CD4-positive, alpha-beta T cell treated with Interleukin-6 at 100 ng/mL for 8 hours (primary cell): ENCODE measurements at places on chromosomes 6 and 20.

GRCh38 chr6:55836481-55836880 is 38.9 kb downstream of the BMP5 start:
- DNase-seq = no peak

DNA sequence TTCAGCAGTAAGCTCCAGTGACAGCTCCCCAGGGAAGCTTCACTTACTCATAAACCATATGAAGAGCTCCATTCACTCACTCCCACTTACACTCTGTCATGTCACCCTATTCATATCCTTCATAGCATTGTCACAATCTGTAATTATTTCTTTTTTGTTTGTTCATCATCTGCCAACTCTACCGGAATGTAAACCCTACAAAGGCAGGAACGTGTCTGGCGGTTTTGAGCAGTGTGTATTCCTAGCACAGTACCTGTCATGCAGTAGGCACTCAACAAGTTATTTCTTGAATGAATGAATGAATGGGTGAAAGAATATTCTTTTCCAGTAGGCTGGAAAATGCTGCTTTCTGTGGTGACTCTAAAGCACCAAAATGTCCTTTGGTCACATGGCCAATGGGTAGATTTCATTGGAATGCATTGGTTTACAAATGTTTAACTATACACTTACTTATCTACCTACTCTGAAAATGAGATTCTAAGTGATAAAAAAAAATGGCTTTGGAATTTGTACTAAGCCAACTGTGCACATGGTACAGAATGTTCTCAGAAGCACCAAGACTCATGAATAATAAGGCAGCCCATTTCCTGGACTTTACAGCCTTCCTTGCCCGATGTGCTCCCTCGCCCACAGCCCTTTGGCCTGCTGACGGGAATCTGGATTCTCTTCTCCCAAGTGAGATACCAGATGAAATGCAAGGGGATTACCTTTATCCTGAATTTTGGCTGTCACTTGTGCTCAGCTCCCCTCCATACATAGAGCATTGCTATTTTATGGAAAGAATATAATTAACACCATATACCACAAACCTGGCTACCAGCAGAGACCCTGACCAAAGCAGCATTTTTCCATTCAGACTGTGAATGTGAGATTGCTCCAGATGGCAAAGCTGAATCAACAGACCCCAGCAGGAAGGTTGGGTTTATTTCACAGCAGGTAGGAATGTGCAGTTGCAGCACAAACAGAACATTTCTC is 273.3 kb downstream of the ALDH8A1 start:
- no peak for DNase-seq

DNA sequence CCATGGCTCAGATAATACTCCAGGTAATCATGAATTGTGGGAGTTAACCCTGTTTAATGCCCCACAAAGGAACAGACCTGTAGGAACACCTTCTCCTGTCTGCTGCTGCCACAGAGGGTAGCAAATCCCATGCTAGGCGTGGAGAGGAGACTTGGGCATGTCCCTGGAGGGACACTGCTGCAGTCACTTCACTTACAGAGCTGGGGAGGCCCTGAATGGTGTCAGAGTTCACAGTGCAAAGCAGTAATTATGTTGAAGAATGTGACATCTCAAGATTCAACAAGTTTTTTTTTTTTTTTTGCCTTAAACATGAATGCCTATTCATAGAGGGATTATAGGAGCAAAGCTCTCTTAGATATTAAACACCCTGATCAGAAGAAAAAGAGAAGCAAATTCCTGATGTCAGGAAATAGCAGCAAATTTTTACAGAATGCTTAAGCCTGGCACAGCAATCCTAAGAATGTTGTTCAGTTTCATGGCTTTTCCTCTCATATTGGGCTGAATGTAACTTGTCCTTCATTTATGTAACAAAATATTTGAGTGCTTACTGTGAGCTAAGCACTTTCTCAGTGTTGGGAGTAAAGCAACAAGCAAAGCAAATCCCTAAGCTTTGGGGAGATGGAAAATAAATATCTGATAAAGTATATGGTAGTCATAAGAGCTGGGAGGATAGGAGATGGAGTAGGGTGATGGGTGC is 45.0 kb downstream of the CARMIL1 start:
- no peak for DNase-seq

DNA sequence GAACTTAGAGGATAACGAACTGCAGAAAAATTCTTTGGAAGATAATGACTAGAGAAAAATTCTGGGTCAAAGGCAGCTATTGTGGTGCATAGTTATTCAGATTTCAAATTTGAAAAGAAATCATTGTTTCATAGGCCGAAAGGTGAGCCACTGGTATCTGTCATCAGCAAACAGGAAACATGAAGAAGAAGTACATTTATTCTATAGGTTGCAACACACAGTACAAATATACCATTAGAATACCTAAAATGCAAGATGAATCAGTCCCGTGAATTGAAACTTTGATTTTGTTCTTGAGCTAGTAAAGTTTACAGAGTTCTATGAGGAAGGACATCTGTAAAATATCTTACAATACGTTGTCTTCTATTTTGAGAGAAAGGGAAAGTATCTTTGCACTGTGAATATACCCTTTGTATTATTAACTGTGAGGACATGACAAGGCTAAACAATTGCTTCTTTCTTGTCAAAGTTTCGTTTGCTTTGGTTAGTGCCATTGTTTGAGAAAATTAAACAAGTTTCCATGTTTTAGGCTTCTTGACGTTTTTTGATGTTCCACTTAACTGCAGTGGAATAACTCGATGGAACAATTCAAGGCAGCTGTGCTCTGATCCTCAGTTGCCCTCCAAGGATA is 84.7 kb downstream of the HDGFL1 start:
- no peak for DNase-seq

DNA sequence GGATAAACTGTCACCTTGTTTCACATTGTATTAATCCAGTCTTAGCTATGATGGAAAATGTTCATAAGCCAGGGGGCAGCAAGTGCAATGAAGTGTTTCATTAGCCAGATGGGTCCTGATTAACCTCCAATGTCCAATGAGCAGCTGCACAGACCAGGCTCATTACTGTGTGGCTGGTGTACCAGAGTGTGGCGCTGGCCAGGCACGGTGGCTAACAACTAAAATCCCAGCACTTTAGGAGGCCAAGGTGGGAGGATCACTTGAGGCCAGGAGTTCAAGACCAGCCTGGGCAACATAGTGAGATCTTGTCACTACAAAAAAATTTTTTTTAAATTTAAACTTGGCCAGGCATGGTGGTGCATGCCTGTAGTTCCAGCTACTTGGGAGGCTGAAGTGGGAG is 201.7 kb upstream of the FOXQ1 start:
- DNase-seq = no peak

- no peak for DNase-seq
Observed at GRCh38 chr6:85008296-85009009, 244.1 kb upstream of the TBX18 start.

GRCh38 chr6:33419580-33420490 is at the start of gene SYNGAP1:
SYNGAP1 (plus strand) TSS chr6:33420065; CDS start chr6:33420265, 200 bp downstream.
- peak; percentile 42 for DNase-seq

DNA sequence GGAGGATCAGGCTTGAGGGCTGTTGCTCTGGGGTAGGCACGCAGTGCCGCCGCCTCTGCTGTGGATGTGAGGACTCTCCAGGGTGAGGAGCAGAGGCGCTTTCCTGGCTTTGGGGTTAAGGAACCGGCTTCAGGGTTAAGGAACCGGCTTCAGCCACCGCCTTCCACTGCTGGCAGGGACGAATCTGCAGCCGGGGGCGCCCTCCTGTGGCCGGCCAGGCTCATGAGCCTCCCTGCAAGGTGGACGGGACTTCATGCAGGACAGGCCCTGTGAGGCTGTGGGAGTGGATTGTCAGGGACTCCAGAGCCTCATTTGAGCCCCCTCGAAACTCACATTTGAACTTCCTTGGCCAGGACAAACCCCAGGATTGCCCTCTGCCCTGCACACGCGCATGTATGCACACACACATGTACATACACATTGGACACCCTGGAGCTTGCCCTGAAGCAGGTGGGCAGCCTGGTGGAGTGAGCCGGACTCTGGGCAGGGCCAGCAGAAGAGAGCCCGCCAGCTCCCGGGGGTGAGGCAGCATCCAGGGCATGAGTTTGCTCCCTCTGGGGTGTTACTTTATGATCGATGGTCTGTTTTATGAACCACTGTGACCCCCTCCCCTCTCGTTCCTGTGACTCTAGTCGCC is 146.9 kb downstream of the PHACTR3 start:
- DNase-seq = no peak
